ENCODE measurements at places on chromosomes 16 and 17.

- no peak for DNase-seq
Measured at GRCh38 chr17:15886804-15887203, 58.1 kb upstream of the ADORA2B start.

DNA sequence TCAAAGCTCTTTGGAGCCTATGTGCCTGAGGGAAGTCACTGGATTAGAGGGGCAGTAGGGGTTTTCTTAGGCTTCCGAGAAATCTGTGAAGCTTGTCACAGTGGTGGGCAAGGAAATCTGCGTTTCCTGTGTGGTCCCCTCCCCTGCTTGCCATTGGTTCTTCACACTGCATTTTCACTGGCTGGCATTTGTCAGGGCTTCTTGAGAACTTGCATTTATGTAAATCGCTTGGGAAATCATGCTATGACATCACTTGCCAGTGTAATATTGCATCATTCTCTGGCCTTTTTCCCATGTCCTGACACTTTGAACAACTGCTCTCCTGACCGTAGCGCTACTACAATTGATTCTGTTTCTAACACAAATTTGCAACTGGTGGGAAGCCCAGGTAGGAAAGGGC, 1.8 kb downstream of the CACNG3 start:
- no peak for DNase-seq

- no peak for DNase-seq
Measured at GRCh38 chr16:81899601-81900000, 111.7 kb downstream of the SDR42E1 start.

DNA sequence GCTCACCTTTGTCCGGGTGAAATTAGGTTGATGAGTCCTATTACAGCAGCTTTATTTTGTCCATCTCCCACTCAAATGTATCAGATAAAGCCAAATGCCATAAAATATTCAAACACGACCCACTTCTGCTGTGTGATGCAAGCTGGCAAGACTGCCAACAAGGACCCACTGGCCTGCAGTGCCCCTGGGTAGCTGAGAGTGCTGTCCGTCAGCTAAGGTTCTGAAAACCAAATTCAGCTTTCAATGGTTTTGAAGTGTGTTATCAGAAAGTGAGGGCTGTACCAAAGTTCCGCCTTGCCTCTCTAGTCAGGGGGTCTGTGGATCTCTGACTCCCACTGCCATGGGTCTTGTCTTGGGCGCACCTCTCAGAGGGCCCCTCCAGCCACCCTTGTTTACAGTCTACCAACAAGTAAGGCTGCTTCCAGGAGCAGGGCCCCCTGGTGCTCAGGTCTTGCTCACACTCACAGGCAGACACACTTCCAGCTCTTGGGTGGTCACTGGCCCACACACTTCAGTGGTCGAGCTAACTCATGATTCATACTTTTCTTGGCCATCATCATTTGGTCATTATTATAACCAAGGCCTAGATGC, 10.5 kb upstream of the CCDC182 start:
- no peak for DNase-seq

DNA sequence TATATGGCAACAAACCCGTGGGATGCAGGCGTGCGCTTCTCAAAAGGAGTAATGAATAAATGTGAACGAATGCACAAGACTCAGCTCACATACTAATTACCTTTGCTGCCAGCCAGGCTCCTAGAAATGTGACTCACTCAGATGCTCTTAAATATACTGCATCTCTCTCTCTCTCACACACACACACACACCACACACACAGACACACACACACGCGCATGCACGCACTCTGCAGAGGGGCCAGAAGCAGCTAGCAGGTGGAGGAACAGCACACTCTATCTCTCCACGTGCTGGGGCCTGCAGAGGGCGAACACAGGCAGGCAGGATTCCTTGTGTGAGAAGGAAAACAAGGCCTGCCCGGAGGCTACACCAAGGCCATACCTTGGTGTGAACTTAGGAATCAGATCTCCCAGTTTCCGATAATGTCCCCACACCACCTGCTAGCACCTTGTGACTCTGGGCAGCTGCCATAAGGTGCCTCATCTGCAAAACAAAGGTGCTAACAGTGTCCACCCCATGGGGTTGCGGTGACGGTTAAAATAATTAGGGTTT, 5.3 kb downstream of the GPRC5B start:
- DNase-seq = no peak

GRCh38 chr16:49189286-49189685, 92.4 kb downstream of the CBLN1 start:
- no peak for DNase-seq

DNA sequence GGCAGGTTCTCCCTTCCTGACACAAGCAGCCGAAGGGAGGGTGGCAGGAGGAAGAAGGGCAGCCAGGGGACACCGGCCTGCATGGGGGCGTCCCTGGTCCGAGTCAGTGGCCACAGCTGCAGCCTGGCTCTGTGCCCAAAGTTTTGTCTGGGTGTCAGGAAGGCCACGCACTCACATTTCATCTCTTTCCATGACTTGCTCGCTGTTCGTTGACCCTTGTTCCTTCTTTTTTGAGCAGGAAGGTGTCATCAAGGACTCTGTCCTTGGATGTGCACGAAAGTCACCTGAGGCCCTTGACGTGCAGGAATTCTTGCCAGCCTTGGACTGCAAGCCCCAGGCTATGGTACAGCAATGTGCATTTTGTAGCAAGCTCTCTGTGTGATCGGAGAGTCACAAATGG, 93.3 kb downstream of the TNFRSF13B start:
- no peak for DNase-seq

DNA sequence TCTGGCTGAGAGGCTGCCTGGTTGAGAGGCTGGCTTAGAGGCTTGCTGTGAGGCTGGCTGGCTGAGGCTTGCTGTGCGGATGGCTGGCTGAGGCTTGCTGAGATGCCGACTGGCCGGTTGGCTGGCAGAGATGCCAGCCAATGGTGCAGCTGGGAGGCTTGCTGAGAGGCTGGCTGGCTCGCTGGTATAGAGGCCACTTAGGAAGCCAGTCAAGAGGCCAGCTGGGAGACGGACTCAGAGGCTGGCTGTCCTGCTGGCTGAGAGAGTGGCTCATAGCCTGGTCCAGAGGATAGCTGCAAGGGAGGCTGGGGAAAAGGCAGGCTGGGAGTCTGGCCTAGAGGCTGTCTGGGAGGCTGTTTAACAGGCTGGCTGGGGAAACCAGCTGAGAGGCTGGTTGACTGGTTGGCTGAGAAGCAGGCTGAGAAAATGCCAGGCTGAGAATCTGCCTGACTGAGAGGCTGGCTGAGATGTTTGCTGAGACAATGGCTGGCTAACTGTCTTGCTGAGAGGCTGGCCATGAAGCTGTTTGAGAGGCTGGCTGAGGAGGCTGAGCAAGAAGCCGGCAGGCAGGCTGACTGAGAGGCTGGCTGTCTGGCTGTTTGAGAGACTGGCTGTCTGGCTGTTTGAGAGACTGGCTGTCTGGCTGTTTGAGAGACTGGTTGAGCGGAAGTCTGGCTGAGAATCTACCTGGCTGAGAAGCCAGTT, 37.5 kb upstream of the ACSM2B start:
- no peak for DNase-seq

- DNase-seq = no peak
Measured at GRCh38 chr16:70151941-70152509, 21.6 kb upstream of the CLEC18C start.

DNA sequence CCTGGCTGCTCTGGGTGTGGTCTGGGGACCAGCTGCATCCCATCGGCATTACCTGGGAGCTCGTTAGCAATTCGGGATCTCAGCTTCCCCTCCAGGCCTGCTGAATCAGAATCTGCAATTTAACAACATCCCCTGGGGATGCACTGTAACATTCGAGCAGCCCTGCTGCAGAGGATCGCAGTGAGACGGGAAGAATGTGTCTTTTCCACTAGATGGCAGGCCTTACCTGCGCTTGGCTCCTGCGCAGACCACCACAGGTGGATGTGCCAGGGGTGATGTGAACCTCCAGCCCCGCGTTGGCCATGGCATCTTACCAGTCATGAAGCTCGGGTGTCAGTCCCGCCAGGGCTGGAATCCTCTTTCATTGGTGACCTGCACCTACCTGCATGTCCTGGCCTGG, 209.9 kb downstream of the PRKCB start:
- no peak for DNase-seq

DNA sequence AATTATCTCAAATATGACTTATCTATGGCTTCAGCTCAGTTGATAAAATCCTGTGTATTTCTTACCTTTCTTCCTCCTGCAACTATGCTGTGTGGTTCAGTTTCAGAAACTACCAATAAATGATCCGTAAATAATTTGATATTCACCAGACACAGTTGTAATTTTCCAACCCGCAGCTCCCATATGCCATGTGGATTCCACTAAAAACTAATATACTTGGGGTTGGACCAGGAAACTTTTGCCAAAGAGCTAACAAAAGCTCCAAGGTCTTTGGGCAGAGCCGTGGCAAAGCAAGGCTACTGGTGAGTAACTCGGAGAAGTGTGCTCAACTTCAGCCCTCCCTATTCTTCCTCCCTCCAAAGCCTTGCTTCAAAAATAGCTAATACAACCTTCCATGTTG, 2.3 kb upstream of the CHST6 start:
- no peak for DNase-seq

GRCh38 chr16:57761957-57762356, 26.4 kb downstream of the KATNB1 start:
- DNase-seq = no peak

DNA sequence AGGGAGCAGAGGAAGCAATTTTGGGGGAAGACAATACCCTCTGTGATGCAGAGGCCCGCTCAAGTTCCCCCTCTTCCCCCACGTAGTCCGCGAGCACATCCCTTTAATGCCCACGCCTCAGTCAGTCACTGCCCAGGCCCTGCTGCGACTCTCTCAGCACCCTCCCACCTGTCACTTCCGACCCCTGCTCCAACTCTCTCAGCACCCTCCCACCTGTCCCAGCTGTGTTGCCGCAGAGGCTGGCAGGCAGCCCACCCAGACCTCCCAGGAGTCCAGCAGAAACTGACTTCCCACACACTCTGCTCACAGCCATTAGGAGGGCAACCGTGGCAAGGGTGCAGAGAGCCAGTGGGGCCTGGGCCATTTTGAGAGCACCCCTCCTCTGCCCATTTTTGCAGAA, 92.7 kb downstream of the WSCD1 start:
- no peak for DNase-seq

DNA sequence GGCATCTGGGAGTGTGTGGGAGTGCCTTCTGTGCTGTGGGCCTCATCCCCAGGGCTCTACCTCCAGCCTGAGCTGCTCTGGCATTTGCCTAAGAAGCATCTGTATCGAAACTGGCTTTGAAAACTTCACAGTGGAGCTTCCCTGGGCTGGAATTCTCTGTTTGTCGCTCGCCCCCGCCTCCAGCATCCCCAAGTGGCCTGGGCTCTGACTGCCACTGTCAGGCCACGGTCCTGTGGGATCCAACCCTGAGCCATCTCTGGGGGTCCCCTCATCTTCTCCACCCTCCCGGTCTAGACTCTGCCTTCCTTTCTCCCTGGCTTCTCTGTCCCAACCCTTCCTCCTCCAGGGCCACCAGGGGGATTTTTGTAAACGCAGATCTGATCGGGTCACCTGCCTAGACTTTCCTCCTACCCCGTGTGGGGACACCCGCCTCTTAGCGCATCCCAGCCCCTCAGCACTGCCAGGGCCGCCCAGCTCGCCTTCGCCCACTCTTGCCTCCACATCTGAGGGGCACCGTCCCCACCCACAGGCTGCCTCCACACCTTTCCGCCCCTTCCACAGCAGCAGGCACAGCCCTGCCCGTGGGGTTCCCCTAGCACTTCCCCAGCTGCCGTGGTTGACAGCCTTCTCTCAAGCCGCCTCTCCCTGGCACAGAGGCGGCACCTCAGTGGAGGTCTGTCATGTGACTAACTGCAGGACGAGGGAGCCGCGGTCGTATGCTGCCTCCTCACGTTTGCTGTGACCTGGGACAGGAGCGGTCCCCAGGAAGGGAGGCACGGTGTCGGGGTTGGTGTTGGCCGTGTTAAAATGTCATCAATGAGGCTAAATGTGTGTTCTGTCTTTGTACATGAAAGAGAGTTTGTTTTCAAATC, 12.0 kb downstream of the TBC1D24 start:
- DNase-seq = peak; percentile 75

DNA sequence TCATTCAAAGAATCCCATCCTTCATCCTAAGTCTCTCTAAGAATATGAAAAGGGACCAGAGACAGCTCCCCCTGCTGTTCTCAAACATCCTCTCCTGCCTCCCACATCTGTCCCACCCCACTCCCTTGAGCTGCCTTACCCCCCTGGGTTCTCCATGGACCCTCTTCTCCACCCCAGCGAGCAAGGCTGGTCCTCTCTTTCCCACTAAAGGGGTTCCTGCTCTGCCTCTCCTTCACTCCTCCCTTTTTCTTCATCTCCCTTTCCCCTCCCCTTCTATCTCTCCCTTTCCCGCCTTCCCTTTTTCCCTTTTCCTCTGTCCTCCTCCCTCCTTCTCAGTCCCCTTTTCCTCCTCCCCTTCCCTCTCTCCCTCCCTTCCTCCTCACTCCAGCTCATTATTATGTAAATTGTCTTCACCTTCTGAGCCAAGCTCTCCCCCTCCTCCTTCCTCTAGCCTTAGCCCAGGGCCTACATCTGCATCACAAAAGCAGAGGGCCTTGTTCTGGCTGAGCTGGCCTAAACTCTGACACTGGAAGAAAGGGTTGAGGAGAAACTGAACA, 90.0 kb downstream of the GNAO1 start:
- DNase-seq = no peak

DNA sequence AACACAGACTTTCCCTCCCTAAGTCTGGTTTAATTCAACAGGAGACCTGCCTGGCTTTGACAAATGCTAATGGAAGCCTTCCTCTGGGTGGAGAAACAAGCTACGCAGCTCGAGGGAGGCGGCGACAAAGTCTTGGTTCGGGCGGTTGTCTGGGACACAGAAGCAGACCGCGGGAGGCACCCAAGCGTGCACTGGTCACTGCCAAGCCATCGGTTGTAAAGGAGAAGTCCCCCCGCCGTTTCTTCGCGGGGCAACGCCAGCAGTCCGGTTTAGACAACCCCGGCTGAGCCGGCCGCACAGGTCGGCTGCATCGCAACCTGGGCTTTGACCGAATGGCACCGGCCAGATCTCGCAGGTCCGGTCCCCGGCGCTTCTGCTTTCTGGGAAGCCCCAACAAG, 586 bp downstream of the GLYR1 start:
- peak; percentile 24 for DNase-seq

GRCh38 chr16:85842848-85843247, 43.4 kb downstream of the COX4I1 start:
- DNase-seq = no peak

DNA sequence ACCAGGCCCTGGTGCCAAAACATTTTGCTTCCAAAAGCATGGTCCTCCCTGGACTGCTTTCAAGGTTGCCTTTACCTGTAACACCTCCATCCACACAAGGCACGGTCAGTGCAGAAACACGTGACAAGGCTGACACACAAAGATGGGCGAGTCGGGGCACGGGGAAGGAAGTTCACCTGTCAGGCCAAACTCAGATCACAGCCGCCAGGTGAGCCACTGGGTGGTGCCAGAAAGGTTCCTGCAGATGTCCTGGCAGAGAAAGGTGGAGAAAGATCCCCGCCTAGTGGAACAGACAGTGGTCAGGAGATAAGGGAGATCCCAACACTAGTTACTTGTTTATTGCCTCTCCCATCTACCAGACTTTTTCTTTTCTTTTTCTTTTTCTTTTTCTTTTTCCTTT, 155.3 kb downstream of the AIPL1 start:
- DNase-seq = no peak
